ENCODE measurements at places on chromosomes 12 and 14. TPM values are rescaled to one million over a fixed set of nuclear protein-coding genes. Genes with fewer than 3 reads are reported as not detected.

DEPDC4 gene
- 3.2 TPM for total RNA-seq

LRP1-AS gene
- total RNA-seq: not detected

KRT74 gene
- not detected for total RNA-seq

DLK1 gene
- total RNA-seq: not detected

SMIM41 gene
- 0.37 TPM for total RNA-seq

ABHD12B gene
- total RNA-seq: not detected

GRIN2B gene
- total RNA-seq: 0.22 TPM

PZP gene
- total RNA-seq: not detected

KCNC2 gene
- 0.50 TPM for total RNA-seq

NDRG2 gene
- 0.44 TPM for total RNA-seq

Data from uterine smooth muscle cell (primary cell).